GM23248 (cell line): ENCODE measurements at places on chromosomes 4 and X. TPM values are rescaled to one million over a fixed set of nuclear protein-coding genes. Genes with fewer than 3 reads are reported as not detected.

NPY1R gene
- not detected in 2 replicates for total RNA-seq

GUCY1A1 gene
- not detected in 2 replicates for total RNA-seq

CD38 gene
- total RNA-seq: not detected in 2 replicates

SOD3 gene
- total RNA-seq: 3.8 and 8.2 TPM in 2 replicates

FRG2 gene
- total RNA-seq: not detected in 2 replicates
